ENCODE measurements at places on chromosomes 6 and 20. TPM values are rescaled to one million over a fixed set of nuclear protein-coding genes. Genes with fewer than 3 reads are reported as not detected.

The EPB41L1 gene
- total RNA-seq: 61.4 TPM

The CTAGE9 gene
- not detected for total RNA-seq

DNA sequence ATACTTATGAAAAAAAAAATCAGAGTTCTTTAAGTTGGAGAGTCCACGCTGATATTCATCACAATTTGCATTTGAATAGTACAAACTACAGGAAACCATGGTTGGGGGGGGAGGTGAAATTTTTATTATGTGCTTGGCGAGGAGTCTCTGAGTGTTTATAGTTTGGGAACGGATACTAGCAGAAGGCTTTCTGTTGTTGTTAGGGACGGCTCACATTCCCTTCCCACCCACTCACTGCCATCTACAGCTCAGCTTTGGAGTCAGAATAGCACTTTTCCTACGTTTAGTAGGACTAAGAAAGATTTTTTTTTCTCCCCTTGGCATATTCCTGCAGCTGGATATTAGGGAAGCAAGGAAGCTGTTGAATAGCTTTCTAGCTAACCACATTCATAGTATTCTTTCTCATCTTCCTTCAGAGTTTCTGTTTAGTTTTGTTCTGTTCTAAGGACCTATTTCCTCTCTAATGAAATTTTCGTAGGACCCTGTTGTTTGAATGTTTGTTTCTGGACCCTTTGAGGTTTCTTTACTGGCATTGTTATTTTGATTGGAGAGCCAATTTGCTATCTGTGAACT lies 235.1 kb upstream of the ZNF217 start:
- no peak for DNase-seq

The CLPSL1 gene
- total RNA-seq: not detected

The ENPP5 gene
- 7.3 TPM for total RNA-seq

The RAE1 gene
- 14.9 TPM for total RNA-seq

The TMEM244 gene
- total RNA-seq: not detected

- no peak for DNase-seq
Observed at GRCh38 chr6:16873698-16874097, 112.4 kb upstream of the ATXN1 start.

- no peak for DNase-seq
Observed at GRCh38 chr20:33826270-33826897, 15.2 kb downstream of the CHMP4B start.

GRCh38 chr20:53738039-53738944 lies 144.7 kb upstream of the ZNF217 start:
- peak; percentile 70 for DNase-seq

DNA sequence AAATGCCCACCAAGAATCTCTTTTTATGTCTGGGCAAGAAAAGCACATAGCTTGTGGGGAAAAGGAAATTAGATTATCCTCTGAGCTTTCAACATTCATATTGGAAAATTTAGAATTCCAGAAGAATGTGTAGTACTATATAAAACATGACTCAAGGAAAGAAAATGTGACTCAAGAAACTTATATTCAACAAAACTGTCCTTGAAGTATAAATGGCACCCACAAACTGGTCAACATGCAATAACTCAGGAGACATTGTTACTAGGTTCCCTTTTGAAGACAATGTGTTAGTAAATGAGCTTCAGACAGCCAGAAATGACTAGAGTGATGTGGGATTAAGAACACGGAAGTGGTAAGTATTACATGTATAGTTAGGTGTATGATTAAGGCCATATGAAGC lies 26.1 kb upstream of the TINAG start:
- no peak for DNase-seq

DNA sequence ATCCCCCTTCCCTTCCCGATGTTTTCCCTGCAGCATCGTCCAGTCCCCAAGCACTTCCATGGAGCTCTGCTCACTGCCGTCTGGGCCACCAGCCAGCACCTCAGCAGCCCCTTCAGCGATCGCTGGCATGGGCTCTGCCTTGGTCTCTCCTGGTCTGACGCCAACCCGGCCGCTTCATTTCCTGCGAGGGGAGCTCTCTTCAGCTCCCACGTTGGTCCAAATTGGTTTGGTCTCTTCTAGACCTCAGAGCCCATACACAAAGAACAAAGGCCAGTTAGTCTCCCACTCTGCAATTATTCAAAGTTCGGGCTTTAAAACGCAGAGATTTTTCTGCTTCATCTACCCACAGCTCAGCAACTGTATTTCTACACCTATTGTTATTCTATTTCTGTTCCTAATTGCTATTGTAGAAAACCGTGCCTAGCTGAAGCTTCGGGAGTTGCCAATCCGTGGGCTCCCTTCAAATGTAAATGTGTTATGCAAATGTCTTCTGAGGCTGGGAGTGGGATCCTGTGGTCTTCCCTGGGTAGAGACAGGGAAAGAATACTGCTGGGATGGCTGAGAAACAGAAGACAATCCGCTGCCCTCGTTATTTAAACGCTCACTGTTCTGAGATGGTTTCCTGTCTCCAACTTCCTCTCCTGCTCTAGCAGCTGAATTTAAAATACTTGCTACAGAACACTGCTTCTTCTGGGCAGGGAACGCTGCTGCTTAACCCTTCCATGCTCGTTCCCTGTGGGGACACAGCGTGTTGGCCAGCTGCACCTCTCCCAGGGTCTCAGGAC lies 154.2 kb upstream of the QKI start:
- DNase-seq: no peak

All from upper lobe of right lung (tissue), 1 donor.